ENCODE measurements at places on chromosomes 16 and 17. TPM values are rescaled to one million over a fixed set of nuclear protein-coding genes. Genes with fewer than 3 reads are reported as not detected.

DNA sequence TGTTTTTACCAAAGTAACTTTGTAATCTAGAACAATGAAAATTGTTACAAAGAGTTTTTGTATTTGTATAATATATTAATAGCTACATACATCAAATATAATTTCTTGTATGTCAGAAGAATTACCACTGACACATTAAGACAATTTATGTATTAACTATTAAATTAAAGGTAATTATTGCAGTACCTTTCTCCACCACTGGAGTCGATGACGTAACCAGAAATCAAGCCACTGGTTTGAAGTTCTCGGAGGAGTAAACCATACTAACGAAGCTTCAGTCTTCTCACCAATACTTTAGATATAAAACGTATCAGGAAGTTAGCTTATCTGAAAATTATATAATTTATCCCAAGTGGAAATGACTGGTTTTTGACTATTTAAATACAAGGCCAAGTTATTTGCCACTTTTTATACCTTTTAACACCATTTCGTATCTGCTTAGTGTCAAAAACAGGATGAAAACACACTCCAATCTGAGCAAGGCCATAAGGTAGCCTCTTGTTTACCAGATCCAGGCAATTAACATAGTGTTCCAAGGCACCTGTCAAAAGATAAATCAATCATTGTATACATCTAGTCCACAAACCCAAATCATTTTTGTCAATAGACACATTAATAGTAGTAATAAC lies 4.3 kb downstream of the POLG2 start:
- DNase-seq = no peak

TMEM256 gene
- polyA plus RNA-seq = 92.3 TPM

- no peak for DNase-seq
Observed at GRCh38 chr17:17345686-17346427, 42.7 kb downstream of the NT5M start.

- DNase-seq = no peak
Observed at GRCh38 chr17:37134050-37134449, 185.3 kb downstream of the AATF start.

SLFN5 gene
- polyA plus RNA-seq = 13.3 TPM

RTN4RL1 gene
- polyA plus RNA-seq = 2.1 TPM

PARD6A gene
- polyA plus RNA-seq = 2.8 TPM

HCRT gene
- polyA plus RNA-seq = not detected

DNA sequence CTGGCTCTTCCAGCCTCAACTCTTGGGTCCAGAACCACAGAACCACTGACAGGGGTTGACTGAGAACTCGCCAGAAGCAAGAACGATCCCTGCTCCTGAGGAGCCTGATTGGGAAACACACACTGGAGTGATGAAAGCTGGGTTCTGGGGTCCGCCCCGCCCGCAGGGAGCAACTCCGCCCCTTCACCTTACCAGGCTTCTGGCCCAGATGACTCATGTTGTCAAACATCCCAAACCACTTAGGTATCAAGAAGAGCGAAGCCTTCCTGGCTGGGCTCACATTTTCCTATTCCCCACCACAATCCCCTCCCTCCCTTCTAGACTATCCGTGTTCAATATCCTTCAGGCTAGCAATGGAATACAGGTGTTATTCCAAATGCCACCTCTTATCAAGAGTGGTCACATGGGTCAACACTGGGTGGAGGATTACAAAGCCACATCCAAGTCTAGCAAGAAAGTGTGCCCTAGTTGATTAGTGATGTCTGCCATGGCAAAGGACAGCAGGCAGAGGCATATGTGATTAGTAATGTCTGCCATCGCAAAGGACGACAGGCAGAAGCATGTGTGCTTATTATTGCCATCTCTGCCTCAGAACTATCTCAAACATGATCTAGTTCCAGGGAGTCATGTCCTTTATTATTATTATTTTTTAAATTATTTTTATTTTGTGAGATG lies 70.5 kb downstream of the TIMM22 start:
- DNase-seq = no peak

DNA sequence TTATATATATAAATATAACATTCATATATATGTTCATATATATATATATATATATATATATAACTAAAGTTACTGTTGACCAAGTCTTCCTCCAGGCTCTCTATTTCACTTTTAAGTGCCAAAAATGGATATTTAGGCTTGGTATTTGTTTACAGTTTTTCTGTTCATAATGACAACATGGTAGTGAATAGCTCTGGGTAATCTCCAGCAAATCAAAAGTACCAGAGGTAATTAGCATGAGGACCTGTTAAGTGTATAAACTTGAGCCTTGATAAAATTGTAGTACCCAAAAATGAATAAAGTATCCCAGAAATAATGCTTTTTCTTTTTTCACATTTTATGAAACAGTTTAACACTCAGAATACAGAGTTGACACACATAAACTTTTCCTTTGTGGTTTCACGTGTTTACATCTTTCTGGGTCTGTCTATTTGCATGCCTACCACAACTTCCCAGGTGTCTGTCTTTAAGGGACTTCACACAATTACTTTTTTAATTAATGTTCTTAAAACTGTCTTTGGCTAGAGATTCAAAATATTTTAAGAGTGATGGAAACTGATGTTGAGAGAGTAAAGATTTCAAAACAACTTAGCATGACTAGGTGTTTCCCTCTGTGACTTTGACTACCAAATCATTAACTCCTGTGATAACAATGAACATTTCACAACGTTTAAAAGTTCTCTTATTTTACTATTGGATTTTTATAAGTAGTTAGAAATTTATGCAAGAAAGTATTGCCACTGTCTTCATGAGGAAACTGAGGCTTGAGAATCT lies 47.9 kb downstream of the RABEP1 start:
- DNase-seq = no peak

- DNase-seq = no peak
Observed at GRCh38 chr16:85293904-85294642, 181.8 kb upstream of the CIBAR2 start.

GRCh38 chr16:46790599-46791270 lies 40.2 kb downstream of the C16orf87 start:
- DNase-seq = no peak

KRT31 gene
- polyA plus RNA-seq = not detected

- no peak for DNase-seq
Observed at GRCh38 chr17:31073411-31073810, 21.4 kb upstream of the NF1 start.

DNA sequence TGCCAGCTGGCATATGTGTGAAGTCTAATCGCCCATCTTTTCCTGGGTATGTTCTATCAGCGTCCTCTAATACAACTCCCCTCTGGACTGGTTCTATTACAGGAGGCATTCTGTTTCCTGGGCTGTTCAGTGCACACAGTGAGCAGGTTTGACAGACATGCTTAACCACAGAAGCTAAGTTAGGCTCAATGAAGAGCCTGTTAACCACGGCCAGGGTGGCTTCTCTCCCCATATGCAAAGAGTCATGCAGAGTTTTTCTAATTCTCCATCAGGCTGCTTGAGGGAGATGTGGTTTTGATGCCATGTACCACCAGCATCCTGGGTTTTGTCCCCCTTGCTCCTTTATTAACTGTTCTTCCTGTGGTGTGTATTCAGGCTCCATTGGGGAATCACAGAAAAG lies 57.2 kb upstream of the ALOX12 start:
- no peak for DNase-seq

DNA sequence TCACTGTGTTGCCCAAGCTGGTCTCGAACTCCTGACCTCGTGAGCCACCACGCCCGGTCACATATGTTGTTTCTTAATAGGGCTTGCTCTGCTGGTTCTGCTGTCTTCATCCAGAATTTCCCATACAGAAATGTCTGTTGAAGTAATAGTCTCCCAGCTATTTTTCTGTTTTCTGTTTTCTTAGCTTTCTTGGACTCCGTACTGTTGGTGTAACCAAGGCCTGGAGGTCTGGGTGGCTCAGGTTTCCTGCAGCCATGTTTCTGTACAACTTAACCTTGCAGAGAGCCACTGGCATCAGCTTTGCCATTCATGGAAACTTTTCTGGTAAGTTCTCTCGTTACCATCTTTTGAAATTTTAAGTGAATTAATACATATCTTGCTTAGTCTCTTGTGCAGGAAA lies 2.8 kb downstream of the SF3B3 start:
- DNase-seq = no peak

GAST gene
- polyA plus RNA-seq = not detected

GRCh38 chr17:78144147-78144719 lies 2.0 kb upstream of the C17orf99 start:
- no peak for DNase-seq

- DNase-seq = no peak
Observed at GRCh38 chr16:22008215-22009059, 526 bp downstream of the MOSMO start.

- no peak for DNase-seq
Observed at GRCh38 chr16:10558305-10558704, 22.1 kb downstream of the EMP2 start.

GRCh38 chr16:49021136-49021535 lies 260.5 kb downstream of the CBLN1 start:
- no peak for DNase-seq

GRCh38 chr17:43979011-43979410 lies 25.3 kb upstream of the PYY start:
- DNase-seq = no peak

Data from left renal cortex interstitium (tissue), 4 donors.